Osteoblast (primary cell): ENCODE measurements at places on chromosomes 16 and 17. TPM values are rescaled to one million over a fixed set of nuclear protein-coding genes. Genes with fewer than 3 reads are reported as not detected.

DNA sequence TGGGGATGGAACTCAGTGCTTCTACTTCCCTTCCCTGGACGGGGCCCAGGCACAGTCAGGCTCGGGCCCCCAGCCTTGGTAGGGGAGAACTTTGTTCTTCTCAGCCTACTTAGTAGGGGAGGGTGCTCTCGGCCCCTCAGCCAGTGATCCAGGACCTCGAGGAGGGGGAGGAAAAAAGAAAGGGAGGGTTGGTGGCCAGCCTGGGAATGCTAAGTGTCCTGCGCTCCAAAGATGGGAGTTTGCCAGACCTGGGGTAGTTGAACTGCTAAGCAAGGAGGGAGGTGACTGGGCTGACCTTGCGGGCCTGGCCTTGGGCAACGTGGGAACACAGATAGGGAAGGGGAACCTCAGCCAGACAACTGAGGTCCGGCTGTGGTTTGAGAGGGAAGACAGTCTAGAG is 12.2 kb downstream of the ADGRG1 start:
- DNase-seq: no peak

- peak; percentile 91 for DNase-seq
Observed at GRCh38 chr16:89198417-89199240, 1.7 kb downstream of the SLC22A31 start.

- DNase-seq: no peak
Observed at GRCh38 chr17:46053911-46054534, 55.0 kb downstream of the STH start.

GRCh38 chr17:27770877-27771276 is 29.5 kb downstream of the NOS2 start:
- DNase-seq: no peak

DNA sequence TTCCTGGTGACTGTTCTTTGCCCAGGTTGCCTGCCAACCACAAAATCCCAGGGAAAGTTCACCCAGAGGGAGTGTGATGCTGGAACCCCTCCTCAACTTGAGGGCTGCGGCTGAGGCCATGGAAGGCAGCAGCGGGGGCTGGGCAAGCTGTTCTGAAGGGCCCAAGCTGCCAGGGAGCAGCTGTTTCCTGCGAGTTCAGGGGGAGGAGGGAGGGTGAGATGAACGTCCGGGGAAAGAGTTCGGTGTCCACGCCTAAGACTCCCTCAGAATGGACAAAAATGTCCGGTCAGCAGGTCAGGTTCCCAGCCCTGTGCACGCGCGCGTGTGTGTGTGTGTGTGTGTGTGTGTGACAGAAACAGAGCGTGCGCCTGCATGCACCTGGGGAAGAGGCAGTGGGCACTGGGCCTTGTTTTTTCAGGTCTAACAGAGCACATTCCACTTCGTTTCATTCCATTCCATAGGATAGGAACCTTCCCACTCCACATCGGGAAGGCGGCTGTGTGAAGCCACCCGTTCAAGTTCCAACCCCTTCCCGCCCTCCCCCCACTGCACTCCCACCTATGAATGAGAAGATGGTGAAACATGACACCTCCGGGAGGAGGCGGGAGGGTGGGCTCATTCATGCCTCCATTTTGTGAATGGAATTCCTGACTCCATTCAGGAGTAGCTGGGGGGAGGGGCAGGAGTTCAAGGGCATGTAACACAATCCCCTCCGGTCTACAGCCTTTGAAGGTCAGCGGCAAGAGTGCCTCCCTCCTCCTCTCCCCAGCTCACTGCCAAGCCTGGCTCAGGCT is 15.7 kb downstream of the ETV4 start:
- DNase-seq: peak; percentile 81

- DNase-seq: peak; percentile 72
Observed at GRCh38 chr17:68391561-68392268, 65.6 kb downstream of the WIPI1 start.

- DNase-seq: peak; percentile 98
Observed at GRCh38 chr16:66926961-66927436, 1.7 kb upstream of the RRAD start.

DNA sequence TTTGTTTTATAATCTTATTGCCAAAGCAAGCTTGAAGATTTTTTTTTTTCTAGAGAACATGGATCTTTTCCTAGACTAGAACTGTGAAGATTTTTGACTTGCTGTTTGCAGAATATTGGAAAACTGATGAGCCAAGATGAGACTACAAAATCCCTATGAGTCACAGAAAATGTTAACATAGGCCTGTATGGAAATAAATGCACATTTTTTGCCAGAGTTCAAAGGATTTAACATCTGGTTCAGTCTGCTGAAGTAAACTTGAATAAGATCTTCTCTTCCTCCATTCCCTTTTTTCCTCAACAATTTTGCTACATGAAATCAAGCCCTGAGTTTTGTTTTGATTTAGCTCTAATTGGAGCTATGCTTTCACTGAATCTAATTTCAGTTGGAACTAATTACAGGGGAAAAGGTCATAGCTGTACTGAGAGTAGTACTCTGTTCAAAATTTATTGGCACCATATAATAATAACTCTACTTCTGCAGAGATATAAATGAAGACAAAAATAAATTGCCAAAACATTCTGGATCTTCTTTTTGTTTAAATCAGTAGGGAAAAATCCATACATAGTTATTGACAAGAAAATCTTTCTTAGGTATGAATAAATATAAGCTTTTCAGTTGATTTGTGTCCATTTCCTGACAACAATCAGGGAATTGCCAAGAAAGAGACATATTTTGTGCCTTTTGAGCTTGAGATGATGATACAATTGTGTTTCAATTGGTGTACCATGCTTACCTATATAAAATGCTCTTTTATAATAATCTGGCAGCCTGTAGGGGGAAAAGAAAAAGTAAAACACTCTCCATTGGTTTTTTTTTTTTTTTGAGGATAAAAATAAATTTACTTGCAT is 387.5 kb upstream of the GOT2 start:
- peak; percentile 21 for DNase-seq

- no peak for DNase-seq
Observed at GRCh38 chr17:39564211-39564848, 43.4 kb downstream of the NEUROD2 start.

DNA sequence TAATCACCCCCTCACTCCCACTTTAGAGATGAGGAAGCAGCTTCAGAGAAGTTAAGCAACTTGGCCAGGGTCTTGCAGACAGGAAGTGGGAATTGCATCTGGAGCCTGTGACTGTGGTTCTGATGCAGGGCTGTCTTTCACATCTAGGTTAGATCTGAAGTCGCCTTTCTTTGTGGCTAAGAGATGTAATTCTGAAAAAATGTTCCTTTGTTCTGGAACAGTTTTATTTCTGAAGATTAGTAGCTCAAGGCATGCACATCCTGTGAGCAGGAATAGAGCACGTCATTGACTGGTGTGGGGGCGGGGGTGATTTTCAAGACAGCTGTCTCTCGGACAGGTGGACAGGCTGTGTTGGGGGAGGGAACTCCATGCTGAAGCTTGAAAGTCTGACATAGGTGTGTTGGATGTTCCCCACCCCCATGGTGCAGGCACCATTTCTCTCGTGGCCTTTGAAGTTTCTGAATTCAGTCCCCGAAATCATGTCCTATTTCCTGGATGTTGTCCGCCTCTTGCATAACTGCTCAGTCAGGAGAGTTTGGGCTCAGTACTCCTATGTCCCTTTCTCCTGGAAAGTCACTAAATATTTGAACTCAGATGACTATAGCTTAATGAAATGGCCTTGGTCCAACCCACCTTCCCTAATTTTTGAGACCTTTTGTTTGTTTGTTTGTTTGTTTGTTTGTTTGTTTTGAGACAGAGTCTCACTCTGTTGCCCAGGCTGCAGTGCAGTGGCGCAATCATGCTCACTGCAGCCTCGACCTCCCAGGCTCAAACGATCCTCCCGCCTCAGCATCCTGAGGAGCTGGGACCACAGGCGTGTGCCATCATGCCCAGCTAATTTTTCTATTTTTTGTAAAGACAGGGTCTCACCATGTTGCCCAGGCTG is 21.0 kb upstream of the HERPUD1 start:
- peak; percentile 88 for DNase-seq

- DNase-seq: peak; percentile 98
Observed at GRCh38 chr17:81391936-81392908, 3.0 kb upstream of the BAHCC1 start.

DNA sequence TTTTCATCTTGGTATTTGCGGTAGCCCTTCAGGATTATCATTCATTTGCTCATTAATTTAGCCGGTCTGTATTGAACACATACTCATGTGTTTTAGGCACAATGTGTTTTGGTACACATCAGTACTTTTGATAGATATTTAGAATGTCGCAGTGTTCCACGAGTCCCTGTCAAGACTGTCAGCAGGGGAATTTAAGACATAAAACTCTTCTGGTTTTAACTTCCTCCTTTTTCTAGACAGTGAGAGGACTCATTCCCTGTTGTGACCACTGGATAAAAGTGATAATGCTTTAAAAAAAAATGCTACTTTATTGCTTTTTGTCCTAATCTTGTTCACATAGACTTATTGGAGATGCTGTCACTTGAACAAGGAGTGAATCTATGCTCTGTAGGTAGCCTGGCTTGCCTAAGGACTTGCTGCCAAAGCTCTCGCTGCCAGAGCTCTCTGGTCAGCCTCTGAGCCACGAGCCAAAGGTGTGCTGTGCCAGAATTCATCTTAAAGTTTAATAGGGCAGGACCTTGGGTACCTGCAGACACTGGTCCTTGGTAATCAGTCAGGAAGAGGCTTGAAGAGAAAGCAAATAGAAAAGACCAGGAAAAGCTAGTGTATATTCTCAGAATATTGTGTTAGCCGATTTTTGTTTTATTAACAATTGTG is 5.4 kb downstream of the DCAF7 start:
- DNase-seq: peak; percentile 25

GRCh38 chr16:57862698-57863433 is 60.6 kb upstream of the KIFC3 start:
- DNase-seq: no peak

DNA sequence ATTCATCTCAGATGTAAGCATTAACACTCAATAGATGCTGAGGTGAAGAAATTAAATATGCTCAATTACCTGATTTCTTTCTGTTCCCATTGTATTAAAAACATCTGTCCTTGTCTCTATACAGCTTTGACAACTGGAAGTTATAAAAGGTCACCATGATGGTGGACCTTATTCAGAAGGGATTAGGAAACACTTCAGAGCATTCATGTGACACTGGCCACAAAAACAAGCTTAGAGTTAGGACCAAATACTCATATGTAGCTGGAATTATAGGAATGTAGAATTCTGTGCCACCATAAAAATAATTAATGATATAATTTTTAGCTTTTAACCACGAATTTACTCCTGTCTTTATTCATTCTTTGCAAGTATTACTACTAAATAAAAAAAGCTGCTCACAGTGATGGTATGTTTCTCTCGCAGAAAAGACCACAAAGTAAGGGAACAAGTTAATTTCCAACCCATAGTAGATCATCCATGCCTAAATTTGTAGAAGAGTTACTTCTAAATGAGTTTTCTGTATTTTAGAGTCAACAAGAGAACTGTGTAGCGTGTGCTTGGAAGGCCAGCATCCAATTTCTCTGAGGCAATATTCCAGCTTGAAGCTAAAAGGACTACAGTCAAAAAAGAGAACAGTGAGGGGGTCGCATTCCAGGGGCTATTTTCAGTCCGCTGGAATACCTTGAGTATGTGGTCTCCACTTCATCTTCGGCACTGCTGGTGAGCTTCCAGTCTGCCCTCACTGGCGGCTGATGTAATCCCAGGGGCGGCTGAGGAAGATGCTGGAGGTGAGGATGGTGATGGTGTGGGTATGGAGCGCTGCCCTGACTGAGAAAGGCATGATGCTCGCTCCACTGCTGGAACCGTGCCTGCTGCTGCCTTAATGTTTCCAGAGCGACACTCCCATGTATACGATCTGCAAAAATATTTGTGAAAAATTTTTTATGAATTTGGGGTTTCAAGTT is 63.7 kb downstream of the CACNG1 start:
- DNase-seq: no peak

DNA sequence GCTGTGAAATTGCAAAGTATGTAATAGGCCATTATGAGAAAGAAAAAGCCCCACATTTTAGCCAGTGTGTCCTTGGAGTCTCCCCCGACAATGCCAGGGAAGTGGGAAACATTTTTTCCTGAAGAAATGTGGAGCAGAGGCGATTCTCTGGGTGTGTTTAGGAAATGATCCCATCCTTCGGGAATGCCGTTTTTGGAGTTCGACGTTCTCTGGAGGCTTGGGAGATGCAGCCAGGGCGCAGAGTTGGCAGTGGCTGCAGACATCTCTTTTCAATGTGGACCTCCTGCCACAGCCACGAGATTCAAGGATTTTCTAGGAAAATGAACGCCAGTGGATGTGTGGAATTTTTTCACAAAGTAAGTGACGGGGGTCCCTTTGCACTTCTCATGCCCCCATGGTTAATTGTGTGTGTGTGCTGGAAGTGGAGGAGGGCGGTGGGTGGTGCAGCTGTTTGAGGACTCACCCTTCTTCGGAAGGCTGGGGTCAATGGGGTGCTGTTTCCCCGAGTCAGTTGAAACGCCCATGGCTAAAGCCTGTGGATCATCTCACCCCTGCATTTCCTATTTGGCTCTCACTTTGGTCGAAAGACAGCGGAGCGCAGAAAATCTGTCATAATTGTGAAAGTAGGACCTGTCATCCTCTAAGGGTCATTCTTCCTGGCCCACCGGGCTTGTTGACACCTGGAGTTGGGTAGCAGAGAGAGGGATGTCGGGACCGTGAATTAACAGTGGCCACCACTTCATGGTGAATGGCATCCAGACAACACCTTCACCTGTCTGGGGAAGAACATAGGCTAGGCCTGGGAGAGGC is 73.2 kb downstream of the CMIP start:
- DNase-seq: peak; percentile 94

DNA sequence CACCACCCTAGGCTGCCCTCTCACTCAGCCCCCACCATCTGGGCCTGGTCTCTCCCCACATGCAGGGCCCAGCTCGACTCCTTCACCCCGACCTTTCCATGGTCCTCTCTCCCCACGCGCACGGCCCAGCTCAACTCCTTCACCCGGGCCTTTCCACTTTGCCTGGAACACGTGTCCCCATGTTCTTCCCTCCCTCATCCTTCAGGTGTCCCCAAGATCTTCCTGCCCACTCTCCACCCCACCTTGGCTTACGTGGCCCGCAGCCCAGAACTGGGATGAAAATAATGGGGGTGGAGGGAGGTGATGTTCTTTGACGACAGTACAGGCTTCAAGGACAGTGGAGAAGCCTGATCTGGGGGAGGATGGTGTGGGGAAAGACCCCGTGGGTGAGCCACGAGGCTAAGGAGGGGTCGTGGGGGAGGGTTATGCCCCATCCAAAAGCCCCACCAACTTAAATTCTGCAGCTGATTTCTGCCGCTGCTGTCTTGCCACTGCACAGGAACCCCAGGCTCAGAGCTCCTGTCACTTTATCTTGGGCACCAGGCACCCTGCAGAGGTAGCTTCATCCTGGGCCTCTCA is 9.9 kb upstream of the MEAK7 start:
- DNase-seq: no peak

GRCh38 chr16:19874851-19875546 is 9.6 kb downstream of the GPRC5B start:
- no peak for DNase-seq

GRCh38 chr16:86926181-86927094 is 348.1 kb downstream of the FOXL1 start:
- DNase-seq: peak; percentile 37

GRCh38 chr16:27399969-27400368 is 2.0 kb upstream of the IL21R start:
- no peak for DNase-seq

The PLXDC1 gene
- 2.9 and 3.8 TPM in 2 replicates for total RNA-seq

The RTN4RL1 gene
- total RNA-seq: 1.1 and 1.5 TPM in 2 replicates

The TP53TG3 gene
- 0.36 TPM in 1 of 2 replicates, not detected in the other for total RNA-seq

The HAGHL gene
- 12.7 and 16.3 TPM in 2 replicates for total RNA-seq

The KRT33B gene
- 0.29 and 1.1 TPM in 2 replicates for total RNA-seq

The KRTAP2-3 gene
- 0.29 TPM in 1 of 2 replicates, not detected in the other for total RNA-seq

The SLC5A10 gene
- not detected in 2 replicates for total RNA-seq
